ENCODE measurements at places on chromosomes 16 and 17. TPM values are rescaled to one million over a fixed set of nuclear protein-coding genes. Genes with fewer than 3 reads are reported as not detected.

DNA sequence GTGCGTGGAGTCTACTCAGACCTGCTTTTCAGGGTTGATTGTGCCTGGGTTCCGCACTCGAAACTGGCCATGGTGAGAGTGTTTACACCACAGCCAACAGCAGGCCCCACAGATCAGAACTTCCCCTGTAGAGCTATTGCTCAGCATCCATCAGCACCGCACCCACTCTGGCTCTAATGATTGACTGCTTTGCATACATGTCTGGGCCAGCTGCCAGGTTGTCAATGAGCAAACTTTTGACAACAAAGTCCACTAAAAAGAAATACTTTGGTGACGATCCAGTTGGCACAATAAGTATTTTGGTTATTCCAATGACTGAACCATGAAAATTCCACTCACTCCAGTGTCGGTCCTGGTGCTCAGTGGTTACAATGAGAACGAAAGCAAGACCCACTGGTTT lies 190.7 kb downstream of the FOXL1 start:
- peak; percentile 37 for DNase-seq

DNA sequence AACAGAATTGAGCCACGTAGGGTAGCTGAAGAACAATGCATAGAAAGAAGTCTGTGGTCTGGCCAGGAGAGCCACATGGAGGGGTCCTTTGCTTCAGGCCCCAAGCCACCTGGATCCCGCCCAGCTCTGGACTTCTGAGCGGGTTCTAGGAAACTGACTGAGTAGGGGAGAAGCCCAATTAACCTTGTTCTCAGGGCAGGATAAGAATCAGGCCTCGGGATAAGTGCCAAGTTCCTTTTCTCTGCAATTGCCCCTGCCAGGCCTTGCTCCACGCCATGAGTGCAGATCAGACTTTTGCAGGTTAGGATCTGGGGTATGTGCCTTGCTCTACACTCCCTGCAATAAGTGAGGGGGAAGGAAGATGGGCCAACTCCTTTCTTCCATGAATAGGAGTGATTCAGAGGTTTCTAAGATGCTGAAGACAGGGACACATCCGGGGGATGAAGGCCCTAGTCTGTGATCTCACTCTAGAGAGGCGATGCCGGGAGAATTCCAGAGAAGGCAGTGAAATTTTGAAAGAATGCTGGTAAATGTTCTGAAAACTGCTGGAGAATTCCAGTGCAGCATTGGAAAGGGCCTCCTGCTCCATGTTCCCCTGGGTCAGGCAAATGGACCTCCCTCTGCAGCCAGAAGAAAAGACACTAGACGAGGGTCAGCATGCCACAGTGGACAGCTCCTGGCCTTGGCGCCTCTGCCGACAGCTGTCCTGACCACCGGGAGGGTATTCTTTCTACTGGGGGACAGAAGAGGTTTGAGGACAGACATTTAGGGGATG lies 5.8 kb downstream of the NEUROD2 start:
- DNase-seq = no peak

DNA sequence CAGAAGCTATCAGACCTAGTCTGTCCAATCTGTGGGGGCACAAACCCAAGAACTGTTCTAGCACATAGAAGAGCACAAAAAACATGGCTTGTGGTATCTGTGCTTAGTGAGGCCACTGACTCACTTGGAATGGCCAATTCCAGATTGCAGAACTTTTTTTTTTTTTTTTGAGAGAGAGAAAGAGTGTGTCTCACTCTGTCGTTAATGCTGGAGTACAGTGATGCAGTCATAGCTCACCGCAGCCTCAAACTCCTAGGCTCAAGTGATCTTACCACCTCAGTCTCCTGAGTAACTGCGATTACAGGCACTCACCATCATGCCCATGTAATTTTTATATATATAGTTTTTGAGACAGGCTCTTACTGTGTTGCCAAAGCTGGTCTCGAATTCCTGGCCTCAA lies 77.2 kb upstream of the CLEC3A start:
- no peak for DNase-seq

DNA sequence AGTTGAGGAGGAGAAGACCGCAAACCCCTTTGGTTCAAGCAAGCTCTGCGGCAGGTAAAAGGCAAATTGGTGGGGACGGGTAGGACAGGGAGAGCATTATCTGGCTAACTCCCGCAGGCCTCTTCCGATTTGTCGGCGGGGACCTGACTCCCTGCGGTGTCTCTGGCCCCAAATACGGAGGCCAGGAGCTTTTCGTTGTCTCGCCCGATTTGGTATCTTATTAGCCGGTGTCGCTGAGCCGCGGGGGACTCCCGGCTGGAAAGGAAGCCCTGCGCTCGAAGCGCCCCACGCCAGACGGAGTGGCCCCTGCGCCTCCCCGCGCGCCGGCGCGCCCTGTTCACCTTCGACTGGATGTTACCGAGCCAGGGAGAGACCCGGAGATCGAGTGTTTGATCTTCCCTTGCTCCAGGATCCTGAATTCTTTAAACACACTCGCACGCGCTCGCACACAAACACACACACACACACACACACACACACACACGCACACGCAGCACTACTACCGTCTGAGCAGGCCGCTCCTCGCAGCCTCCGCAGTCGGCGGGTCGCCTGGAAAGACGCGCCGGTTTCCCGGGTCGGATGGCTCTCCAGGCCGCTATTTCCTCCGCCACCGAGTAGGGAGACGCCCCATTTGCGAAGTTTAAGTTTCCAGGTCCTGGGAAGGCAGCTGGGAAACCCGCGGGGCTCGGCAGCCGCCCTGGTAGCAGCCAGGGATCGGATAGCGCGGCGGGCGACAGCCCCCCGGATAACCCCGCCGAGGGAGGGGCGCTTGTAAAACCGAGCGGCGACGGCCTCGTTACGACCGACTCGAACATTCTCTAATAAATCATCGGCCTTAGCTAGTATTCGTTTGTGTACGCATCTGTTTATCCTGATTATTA lies 3.3 kb downstream of the PRAC1 start:
- no peak for DNase-seq

GRCh38 chr16:29891525-29892457 lies 7.6 kb downstream of the SEZ6L2 start:
- DNase-seq = no peak

- DNase-seq = peak; percentile 84
These were observed 45.8 kb upstream of the SLC38A10 start for GRCh38 chr17:81340607-81341515.

DNA sequence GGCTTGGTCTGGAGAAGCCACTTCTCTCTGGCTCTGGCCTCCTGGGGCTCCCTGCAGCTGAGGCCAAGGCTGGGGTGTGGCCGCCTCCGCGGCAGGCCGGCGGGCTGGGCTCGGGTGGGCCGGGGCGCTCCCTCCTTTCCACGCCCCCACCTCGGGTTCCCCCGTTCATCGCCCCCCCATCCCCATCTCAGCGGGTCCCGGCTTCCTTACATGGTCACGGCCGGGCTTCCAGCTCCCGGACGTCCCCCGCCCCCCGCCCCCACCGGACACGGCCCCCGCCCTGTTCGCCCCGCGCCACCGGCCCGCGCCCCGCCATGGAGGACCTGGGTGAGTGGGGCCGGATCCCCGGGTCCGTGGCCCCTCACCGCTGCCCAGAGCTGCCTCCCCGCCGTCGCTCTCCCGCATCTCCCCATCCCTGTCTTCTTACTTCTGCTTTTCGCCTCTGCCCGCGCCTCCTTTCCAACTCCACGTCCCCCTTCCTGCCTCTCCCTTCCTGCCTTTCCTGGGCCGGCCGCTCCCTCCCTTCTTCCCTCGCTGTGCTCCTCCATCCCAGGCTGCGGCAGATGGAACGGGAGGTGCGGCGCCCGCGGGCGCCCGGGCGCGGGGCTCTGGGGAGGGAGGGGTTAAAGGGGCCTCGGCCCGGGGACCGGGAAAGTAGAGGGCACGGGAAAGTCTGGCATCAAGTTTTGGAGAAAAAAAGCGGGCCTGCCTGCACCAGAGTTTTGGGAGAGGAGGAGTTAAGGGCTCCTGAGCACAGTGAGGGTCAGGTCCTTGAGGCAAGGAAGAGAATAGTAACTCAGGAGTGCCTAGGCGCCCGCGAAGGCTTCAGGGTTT lies at the start of gene TGFB1I1:
Gene TGFB1I1, plus strand, starts transcription at position 278 of the 834 bp plus-strand sequence. Its CDS starts 37 bp downstream, at position 315.
- DNase-seq = peak; percentile 87

- no peak for DNase-seq
These were observed 772 bp upstream of the NUP93 start for GRCh38 chr16:56728980-56729734.

DNA sequence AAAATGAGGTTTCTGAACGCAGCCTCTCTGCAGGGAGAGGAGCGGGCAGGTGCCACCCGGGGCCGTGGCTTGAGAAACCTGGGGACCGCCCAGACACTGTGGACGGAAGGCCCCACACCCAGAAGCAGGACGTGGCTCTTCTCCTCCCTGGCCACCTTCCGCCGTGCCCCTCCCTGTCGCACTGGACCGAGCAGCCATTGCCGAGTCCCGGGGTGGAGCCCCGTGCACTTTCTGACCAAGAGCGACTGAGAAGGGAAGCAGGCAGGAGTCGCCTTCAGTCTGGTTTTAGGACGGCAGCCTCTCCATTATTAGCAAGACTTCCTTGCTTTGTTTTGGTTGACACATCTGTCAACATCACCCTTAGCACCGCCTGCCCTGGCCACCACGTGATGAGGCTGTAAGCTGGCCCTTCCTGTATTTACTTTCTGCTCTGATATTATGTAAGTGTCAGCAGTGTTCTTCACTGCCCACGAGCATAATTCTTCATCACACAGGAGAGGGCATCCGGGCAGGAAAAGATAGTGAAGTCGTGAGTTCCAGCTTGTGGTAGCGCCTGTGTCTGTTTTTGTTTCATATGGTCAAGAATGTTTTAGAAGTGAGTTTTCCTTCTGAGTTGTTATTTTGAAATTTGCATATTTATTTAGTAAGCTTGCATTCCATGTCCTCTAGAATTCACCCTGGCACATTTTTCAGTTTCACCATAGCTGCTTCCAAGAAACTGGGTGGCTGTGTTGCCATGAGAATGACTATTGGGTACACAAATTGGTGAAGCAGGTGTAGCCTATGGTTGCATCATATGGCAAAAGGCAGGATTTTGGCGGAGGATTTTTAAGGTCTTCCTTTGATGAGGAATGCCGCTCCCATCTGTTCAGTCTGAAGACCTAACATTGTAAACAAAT lies 1.0 kb downstream of the HERPUD1 start:
- DNase-seq = peak; percentile 83

DNA sequence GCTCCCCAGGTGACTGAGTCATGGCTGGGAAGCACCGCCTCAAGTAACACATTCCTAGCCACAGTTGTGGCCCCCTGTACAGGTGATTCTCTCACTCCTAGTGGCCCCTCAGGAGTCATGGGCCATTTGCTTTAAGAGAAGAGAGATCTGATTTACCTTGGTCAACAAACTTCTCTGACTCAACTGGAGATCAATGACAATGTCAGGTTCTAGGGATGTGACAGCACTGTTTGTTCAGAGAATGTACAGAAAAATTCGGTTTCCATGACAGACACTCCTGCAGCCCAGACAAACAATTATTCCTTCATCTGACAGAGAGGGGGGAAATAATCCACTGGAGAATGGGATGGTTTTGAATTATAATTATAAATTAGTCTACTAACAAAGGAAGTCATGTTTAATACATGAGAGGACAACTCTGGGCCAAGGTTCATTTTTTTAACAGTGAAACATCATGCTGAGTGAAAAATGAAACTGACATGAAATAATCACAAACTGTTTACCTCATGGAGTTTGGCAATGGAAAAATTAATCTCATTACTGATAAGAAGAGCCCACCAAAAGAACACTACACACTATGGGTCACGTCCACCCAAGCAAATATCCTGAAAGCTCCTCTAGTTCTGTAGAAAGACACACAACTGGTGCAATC lies 9.7 kb downstream of the ERN1 start:
- DNase-seq = no peak

GRCh38 chr17:10126616-10127501 lies 71.5 kb downstream of the GAS7 start:
- peak; percentile 64 for DNase-seq

- DNase-seq = no peak
These were observed 93.9 kb downstream of the GSG1L start for GRCh38 chr16:27969574-27969973.

GRCh38 chr16:84607694-84608093 lies 10.2 kb downstream of the COTL1 start:
- no peak for DNase-seq

DNA sequence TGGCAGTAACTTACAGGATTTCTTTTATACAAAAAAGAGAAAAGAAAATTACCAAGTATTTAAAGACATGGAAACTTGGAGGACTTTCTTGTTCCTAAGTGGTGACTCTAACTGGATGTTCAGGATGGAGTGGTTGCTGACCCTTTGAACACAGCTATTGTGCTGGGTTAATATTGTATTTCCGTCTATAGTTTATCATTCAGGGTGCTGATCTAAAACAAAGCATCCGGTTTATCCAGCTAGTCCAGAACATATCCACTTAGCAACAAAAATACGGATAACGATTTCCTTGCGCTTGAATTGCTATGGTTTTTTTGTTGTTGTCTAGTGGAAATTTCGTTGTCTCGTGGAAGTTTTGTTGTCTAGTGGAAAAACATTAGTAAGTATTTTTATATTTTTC lies 38.2 kb downstream of the SNTB2 start:
- no peak for DNase-seq

DNA sequence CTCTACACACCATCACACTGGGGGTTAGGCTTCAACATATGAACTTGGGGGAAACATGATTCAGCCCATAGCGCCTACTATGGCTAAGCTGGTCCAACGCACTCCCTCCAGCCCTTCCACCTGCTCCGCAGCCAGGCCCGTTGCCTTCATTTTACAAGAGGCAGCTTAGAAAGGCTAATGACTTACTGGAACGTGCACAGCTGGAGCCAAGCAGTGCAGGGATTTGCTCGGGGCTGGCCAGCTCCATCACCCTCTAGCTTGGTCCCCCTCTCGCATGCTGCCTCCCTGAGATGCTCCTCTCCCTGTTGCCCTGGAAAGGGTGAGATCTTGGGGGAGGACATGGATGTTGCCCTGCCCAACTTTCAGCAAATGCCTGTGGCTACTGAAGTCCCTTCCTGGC lies 2.8 kb upstream of the CACNG1 start:
- no peak for DNase-seq

DNA sequence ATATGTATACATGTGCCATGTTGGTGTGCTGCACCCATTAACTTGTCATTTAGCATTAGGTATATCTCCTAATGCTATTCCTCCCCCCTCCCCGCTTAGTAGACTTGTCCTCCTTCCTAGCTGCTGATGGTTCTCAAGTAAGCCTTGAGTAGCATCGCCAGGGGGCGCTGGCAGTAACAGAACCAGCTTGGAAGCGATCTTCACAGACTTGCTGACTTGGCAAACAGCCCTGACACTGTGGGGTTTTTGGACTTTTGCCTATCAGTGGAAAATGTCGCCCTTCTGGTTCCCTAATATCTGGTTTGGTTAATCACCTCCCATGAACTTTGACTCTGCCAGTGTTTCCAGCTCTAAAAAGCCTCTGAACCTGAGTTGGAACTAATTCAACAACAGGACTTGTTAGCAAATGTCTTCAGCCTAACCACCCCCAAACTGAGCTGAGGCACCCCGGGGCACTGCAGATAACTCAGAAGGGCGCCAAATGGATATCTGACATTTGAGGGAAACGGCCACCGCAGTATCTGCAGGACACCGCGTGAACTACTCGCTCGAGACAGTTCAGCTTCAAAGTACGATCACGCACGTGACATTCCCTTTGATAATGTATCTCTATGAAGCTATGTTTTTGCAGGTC lies 15.4 kb upstream of the SPATA32 start:
- DNase-seq = peak; percentile 91

GRCh38 chr16:19361587-19361986 lies 56.1 kb upstream of the TMC5 start:
- DNase-seq = no peak

GRCh38 chr17:81402981-81403467 lies 7.8 kb downstream of the BAHCC1 start:
- DNase-seq = no peak

Gene ZCCHC14
- 6.4 TPM for polyA plus RNA-seq

Gene CCL2
- polyA plus RNA-seq = 53.5 TPM

Gene ABCC11
- 0.09 TPM for polyA plus RNA-seq

Gene PYDC1
- polyA plus RNA-seq = not detected

All from kidney (tissue), 22 donors.